ENCODE measurements at places on chromosomes 5 and 9.

DNA sequence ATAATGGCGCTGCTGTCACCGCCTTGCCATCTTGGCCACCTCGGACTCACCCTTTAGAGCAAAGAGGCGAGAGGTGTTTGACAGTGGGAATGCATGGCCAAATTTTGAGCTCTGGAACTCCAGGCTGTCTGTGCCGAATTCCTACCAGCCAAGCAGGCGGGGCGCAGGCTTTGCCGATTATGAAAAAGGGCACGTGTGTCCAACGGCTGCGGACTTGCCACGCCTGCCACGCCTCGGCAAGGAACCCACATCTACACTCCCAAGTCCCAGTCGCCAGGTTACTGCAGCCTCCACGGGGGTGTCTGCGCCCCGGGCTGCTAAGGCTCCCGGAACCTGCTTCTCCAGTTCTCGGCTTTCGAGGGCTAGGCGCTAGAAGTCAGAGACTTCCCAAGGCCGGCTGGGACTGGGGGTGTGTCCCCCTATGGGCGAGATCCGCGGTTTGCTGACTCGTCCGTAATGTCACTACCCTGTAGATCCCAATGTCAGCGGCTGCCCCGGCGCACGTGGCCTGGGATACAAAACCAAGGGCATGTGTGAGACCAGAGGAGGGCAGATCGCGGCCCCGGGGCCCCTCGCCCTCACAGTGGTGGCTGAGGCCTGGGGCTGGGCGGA, 2.8 kb downstream of the NPR3 start:
- DNase-seq, result no peak

- no peak for DNase-seq
Observed at GRCh38 chr5:176633598-176633997, 3.1 kb downstream of the EIF4E1B start.

DNA sequence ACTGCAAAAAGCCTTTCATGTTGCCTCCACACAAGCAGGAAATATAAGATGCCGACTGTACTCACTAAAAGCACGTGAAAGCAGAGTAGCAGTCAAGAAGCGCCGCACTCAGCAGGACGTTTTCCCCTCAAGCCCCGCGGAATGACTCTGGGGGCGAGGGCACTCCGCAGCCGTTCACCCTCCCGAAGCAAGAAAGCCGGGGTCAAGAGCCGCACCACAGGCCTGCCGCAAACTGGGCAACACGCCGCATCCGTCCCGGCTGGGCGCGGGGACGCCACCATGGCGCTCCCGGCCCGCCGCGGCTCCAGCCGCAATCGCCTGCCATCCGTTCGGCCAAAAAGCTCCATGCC, 364 bp downstream of the RPS6 start:
- no peak for DNase-seq

- DNase-seq, result peak; percentile 51
Observed at GRCh38 chr9:27125030-27125429, 16.0 kb downstream of the TEK start.

DNA sequence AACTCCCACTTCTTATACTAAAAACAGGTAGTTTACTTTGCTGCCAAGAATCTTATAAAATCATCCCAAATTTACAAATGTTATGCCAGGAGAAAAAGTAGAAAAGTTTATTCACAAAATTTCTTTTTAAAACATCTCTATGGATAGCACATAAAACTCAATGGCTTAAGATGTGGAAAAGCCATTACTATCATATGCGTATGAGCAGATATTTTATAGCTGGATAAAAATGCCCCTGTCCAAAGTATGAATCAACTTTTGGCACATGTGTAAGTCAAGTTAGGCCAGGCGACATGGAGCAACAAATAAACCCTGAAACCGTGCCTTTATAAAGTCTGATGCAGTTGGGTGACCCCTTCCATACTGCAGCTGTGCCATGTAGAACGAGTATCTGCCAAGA, 38.6 kb upstream of the FBP1 start:
- DNase-seq, result no peak

DNA sequence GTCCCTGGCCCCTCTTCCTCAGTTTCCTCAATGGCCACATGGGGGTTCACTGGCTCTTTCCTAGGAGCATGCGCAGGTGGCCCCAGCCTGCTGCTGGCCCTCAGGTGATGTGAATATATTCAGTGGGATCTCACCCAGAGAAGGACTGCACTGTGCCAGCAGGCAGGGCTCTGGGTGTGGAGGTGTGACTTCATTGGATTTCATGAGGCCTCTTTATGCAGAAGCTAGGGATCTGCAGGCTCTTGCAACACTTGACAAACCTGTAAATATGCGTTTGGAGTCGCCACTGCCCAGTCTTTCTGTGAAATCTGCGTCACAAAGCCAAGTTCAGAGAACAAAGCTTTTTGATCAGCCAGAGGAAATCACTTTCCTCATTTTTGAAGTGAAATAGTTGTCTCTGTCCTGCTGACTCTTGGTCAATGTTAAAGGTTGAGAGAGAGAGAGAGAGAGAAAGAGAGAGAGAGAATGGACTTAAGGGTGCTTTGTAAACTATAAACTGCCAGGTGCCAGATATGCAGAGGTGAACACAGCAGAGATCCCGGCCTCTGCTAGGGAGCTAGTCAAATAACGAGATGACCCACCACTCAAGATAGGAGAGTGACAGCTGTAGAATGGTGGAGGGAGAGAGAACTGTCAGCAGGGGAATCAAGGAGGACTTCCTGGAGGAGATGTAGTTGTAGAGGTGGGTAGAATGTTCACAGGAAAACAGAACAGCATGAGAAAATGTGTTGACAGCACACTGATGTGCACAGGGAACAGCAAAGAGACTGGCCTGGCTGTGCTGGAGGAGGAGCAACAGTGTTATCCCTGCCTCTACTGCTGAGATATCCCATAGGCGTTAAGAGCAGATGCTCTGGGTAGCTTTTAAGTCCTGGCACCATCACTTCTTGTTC, 167.0 kb upstream of the ZNF618 start:
- no peak for DNase-seq

- DNase-seq, result no peak
Observed at GRCh38 chr5:119385136-119385535, 29.3 kb downstream of the TNFAIP8 start.

GRCh38 chr9:76475686-76476085, 16.7 kb downstream of the GCNT1 start:
- DNase-seq, result no peak

- DNase-seq, result no peak
Observed at GRCh38 chr9:100099722-100100042, 639 bp downstream of the INVS start.

DNA sequence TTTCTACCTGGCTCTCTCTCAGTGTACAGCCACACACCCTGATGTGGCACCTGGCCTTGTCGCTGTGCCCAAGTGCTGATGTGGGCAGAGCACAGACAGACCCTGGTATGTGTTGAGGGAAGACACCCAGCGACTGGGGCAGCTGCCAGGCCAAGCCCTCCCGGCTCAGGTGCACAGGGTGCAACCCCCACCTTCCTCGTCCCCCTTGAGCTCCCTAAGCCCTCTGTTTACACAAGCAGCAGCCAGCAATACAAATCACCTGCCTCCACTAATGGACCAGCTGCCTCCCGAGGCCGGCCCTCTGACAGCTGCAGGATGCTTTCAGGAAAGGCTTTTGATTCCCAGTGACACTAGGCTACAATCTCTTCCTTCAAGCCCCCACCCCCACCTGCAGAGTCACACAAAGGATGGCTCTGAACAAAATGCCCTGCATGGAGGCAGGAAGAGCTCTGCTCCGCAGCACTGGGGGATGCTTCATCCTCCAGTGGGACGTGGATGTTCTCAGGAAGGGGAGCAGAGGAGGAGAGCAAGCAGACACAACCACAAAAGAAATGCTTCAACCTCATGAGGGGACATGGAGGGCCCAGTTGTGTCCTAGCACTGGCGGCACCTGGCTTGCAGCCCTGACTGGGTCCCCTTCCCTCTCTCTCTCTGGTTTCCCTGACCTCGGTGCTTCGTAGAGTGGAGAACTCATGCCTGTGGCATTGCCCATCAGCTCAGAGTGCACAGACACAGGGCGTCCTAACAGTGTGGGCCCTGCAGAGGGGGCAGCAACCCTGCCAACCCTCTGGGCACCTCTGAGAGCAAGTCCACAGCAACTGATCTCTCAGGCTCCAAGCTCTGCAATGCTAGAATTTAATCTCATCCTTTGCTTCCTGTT, 140.8 kb downstream of the BARX1 start:
- no peak for DNase-seq

DNA sequence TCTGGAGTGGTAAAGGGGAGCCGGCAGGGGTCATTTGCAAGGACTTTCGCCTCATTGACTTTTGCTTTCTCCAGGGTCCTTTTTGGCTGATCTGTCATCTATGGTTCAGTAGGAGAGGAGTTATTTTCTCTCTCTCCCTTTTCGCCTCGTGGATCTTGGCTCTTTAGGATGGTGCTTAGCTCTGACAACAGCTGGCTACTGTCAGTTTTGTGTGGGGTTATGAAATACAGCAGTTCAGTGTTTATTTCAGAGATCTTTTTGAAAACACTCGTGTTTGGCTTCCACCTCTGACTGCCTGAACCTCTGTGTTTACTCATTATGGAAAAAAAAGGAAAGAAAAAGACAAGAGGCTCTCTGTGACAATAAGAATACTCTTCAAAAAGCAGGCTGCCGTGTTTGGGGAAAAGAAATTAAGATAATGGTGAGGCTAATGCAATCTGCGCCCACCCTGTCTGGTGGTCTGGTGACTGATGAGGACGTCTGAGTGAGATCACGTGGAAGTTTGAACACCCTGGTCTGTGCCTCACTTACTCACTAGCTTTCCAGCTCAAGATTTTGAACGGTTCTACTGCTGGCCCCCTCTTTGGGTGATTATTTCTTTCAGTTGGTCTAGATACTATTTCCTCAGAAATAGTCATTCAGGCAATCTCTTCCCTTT, 567.7 kb downstream of the CAAP1 start:
- DNase-seq, result no peak

DNA sequence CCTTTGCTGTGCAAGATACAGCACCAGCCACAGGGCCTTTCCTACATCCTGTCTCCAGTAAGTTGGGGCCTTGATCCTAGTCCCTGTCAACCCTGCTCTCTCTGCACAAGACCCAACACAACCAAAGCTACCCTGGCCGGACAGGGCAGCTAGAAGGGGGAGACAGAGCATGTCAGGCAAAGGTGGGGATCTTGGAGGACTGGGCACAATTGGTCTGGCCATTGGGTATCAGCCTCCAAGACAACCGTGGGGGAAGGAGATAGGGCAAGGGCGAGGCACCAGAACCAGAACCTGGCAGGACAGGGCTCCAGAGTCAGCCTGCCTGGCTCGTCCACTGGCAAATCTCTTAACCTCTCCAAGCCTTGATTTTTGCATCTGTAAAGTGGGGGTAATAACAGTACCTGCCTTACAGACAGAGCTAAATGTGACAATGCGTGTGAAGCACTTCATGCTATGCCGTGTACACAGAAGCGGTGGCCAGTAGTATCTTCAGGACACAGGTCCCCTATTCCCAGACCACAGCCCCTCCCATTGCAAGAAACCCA, 51.6 kb upstream of the CDKN2AIPNL start:
- DNase-seq, result no peak

GRCh38 chr5:105230516-105231157, 1668.0 kb upstream of the NUDT12 start:
- DNase-seq, result no peak

DNA sequence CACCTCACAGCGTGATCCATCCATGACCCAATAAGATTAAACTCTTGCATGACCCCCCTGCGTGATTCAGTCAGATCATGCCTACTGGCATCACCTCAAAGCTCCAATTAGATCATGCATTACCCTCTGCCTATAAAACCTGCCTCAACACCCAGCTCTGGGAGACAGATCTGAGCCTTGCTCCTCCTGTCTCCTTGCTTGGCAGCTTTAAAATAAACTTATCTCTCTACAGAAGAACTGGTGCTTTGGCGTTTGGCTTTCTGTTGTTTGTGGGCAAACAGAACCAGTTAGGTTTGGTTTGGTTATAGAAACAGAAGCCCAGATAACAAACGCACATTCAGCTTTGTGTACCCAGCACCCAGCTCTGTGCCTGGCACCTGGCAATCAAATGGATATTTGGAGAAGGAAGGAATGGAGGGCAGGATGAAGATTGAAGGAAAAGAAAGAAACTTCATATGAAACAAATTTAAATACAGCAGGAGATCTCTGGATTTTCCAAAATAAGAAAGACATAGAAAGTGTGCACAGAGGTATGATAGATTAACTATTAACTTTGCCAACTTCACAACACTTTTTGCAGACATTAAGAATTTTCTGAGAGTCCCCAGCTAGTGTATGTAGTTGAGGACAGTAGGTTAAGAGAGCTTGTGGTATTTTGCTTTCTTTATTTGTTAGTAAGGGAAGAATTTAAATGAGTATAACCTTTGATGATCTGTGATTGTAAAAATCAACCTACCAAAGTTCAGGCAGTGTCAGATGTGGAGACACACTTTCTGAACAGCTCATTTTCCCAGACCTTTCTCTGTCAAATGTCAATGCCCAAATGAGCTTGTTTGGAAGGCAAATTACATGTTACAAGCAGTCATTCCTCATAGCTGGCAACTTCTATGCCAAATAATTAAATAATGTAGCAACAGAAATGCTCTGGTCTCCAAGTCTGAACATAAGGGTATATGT, 102.1 kb upstream of the ASTN2 start:
- DNase-seq, result no peak

GRCh38 chr5:38519476-38519875, 37.0 kb downstream of the LIFR start:
- DNase-seq, result no peak

GRCh38 chr9:36074870-36075532, 38.3 kb downstream of the RECK start:
- DNase-seq, result peak; percentile 83

DNA sequence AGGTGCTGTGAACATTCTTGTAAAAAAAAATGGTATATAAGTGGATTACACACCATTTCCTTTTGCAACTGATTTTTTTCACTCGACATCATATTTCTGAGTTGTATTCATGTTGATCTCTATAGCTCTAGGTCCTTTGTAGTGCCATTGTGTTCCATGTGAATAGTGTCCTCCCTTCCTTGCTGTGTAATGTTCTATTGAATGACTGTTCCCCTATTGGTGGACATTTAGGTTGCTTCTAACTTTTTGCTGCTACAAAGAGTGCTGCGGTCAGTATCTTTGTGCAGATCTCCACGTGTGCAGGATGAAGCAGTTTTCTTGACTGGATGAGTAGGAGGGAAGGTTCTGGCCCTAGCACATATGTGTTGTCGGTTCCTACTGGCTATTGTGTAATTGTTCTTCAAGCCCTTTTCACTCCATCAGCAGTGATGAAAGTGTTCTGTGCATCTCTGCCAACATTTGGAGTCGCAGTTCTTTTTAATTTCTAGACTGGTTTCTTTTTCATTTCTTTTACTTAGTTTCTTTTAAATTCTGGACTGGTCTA, 20.2 kb downstream of the DAB2IP start:
- DNase-seq, result no peak

DNA sequence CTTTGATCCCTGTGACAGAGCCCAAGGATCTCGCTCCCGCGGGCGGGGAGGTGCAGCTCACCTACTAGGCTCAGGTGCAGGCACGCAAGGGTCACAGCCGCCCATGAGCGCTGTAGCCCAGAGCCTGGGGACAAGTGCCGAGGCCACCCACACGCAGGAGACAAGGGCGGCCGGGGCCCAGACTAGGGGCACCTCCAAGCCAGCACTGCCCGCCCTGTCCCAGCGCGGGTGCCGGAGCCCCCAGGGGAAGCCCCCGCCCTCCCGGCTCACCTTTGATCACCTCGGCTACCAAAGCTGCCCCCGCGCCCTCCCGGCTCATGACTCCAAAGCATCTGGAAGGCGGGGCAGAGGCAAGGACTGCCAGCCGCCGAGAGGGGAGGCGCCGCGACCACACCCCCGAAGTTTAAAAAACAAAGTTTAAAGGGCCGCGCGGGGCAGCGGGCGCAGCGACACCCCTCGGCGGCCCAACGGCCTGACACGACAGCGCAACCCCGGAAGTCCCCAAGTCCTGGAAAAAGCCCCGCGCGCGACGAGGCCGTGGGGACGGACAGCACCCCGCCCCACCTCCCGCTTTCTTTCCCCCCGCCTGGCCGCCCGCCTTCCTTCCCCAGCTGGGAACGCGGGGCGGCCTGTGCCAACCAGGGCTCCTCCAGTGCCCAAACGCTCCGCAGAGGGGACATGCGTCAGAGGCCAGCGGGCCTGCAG, 53.0 kb downstream of the CDC14B start:
- no peak for DNase-seq
